ENCODE measurements at places on chromosomes 13 and 19.
A peak's percentile ranks its signal among the peaks of the same experiment; 100 is the strongest.

GRCh38 chr13:24910502-24911132, 146.6 kb downstream of the RNF17 start:
- no peak for DNase-seq

DNA sequence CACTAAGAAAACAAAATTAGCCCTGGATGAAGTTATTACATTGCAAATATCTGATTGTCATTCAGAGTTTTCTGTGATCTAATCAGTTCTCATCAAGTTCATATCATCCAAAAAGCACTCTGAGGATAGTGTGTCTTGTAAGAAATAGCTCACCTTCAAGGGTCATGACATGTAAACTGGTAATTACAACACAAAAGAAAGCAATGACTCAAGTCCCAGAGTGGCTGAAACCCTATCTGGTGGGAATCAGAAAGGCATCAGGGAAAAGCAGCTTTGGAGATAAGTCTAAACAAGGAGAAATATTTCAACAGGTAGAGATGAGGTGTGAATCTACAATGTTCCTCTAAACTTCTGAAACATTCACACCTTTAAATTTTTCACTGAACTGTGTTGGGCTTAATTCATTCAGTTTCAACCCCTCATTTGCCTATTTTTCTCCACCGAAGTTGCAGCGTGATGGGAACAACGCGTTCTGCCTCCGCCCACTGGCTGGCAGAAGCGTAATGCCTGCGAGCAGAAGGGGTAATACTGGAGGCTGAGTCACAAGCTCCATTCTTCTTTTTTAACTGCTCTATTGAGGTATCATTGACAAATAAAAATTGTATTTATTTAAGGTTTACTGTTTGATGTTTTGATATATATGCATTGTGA, 155.2 kb upstream of the IPO5 start:
- no peak for DNase-seq

GRCh38 chr13:40452038-40452666, 214.3 kb downstream of the FOXO1 start:
- DNase-seq, result peak; percentile 13

DNA sequence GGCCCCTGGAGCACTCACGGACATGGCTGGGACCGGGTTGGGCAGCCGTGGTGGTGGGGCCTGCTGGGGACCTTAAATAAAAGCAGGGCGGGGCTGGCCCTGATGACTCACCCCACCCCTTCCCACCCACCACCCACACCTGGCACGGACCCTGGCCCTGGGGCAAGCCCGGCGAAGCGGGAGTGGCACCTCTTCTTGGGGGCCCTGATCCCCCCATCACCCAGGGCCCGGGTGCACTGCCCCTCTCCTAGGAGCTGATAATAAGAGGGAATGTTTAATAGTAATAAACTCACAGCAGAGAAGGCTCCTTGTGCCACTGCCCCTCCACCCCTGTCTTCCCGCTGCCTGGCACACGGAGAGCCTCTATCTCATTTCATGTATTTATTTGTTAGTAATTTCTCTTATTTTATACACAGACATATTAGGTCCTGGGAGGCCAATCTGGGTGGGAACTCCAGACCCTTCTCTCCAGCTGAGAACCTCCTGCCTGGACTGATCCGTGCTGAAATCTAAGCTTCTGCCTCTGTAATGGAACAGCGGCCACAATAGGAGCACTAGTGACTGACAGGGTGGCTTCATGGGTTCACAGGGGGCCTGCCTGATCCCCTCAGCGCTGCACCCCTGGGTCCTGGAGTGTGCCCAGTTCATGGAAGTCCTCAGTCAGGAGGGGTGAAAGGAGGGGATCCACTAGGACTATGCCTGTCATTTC, at the start of gene LGALS7:
TSS of gene LGALS7 (minus strand) at position 49 of the 709 bp plus-strand sequence. CDS start at position 24, 25 bp downstream.
- DNase-seq, result no peak

DNA sequence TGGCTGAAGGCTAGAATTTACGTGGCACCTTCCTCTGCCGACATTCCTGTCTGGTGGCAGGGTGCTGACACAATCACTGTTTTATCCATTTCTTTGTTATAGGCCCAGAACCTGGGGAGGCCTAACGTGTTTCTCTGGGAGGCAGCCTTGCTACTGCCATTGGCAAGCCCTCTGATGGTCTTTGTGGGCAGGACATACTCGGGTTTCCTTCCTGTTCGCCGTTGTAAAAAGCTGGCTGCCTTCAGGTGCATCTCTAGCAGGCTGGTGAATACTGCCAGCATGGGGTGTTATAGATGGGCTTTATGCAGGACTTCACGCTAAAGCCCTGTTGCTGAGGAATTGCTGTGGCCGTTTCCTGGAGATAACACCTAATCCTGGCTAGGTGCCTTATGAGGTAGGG, 28.1 kb downstream of the B3GLCT start:
- DNase-seq, result no peak

DNA sequence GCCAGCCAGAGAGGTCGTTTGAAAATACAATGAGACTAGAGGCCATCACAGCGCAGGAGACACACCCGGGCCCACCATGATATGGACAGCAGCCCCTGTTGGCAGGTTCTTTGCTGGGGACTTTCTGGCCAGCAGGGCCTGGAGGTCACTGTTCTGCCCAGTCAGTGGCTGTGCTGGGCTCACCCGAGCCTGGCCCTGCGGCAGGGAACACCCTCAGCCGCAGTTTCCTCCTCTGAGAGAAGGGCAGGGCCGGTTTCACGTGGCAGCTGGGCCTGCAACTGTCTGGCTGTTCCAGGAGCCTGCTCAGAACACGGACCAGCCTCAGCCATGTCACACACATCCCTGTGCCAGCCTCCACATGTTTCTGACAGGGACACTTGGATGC, 39.4 kb downstream of the ADPRHL1 start:
- no peak for DNase-seq

DNA sequence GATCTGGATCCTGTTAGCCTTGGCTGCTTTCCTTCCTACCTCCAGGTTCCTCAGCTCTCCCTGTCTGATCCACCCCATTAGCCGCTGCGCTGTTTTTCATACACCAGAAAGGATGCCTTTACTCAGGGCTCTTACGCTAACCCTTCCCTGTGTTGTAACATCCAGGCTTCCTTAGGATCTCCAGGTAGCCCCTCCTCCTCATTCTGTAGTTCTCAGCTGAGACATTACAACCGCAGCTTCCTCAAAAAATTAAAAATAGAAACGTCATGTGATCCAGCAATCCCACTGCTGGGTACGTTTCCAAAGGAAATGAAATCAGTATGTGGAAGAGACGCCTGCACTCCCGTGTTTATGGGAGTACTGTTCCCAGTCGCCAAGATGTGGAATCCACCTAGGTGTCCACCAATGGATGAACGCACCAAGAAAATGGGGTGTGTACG, 18.4 kb upstream of the MYADM start:
- peak; percentile 90 for DNase-seq

All from inflammatory macrophage treated with lipopolysaccharide for 1 hour (primary cell).